D341Med (cell line): ENCODE measurements at places on chromosomes 4 and X.

GRCh38 chrX:119757979-119758730 lies at the start of gene SOWAHD:
TSS of gene SOWAHD (plus strand) at chrX:119758588. CDS start at chrX:119758668, 80 bp downstream.
- peak; percentile 53 for DNase-seq

DNA sequence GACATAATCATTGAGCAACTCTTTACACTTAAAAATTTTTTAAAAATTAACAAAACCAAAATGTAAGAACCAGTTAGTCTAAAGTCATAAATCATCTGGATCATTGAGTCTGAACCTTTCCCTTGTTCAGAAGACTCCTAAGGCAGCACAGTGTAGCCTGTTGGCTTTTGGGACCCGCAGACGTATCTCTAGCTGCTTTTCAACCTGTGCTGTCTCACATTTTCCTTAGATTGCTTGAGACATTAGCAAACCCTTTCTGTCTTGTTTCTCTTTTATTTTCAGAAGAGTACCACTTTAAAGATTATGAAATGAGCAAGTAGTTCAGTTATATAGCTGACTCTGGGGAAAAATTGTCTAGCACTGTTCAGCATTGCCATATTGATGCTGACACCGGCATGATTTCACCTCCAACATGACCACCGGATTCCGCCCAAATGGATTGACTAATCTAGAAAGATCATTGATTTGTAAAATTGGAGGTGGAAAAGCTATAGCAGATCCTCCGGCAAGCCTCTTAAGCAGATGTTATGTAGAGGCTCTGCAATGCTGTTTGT lies 8.9 kb downstream of the TCEANC start:
- DNase-seq = no peak

- peak; percentile 67 for DNase-seq
These were observed 20.3 kb upstream of the SPON2 start for GRCh38 chr4:1192493-1193205.

GRCh38 chrX:114797494-114797893 lies 213.6 kb downstream of the HTR2C start:
- no peak for DNase-seq

GRCh38 chr4:102141842-102142241 lies 203.4 kb downstream of the SLC39A8 start:
- no peak for DNase-seq

DNA sequence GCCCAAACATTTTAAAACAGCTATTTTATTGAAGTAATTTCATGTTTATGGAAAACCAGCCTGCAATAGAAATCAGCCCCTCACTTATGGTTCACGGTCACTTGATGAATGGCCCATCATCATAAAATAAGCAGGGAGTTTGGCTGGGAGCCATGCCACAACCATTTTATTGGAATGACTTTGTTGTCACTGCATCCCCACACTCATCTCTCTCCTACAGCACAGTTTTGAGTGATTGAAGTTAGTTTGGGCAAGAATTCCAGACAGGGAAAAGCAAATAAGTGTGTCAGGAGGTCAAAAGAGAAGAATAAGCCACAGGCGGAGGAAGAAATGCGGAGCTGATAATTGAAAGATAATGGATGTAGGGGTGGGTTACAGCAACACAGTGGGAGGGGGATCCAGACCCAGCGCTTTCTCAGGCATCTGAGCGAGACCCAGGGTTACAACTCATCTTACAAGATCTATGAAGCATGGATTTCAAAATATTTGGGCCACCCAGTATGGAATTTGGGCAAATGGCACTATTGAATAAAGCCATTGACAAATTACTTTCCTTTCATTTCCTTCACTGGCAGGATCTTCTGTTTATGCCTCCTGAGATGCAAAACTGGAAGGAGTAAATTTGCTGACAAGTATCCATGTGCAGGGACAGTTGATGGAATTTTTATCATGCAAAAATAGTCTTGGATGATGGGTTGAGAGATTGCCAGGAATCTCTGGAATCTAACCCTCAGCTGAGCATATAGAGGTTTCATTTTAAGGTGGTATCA lies 100.8 kb downstream of the SHROOM3 start:
- DNase-seq = no peak

DNA sequence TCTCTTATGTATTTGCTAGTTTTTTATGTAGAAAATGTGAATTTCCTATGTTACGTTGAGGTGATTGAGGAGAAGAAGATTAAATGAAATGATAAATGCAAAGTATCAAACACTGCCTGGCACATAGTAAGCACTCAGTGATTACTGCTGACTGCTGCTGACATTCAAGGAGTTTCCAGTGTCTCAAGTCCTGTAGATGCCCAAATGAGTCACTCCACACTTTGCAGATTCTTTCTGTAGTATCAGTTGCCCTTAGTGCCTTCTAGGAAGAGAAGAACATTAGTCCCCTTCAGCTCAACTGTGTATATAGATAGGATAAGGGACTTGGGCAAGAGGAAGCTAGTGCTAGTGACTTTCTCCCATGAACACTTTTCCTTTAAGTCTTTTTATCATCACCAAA lies 240.5 kb upstream of the TEX13A start:
- DNase-seq = no peak

DNA sequence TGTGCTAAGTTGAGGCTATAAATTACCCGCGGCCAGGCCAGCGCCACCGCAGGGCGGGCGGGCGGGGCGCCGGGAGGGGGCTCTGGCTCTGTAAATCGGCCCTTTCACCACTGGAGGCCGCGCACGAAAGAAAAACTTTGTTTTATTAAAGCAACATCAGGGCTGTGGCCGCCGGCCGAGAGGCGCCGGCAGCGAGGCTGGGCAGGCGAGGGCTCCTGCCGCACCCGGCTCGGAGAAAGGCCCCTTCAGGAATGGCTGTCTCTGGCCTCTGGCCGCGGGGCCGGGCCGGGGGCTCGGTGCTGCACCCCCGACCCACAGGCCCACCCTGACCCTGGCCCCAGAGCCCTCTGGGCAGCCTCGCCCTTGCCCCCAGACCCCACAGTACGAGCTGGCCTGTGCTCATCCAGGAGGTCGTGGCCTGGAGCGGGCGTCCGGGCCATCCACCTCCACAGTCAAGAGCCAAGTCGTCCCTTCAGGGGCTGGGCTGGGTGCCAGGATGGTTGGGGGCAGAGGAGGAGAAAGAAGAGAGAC lies 29.5 kb upstream of the FGFR3 start:
- DNase-seq = no peak

GRCh38 chrX:97682991-97683840 lies 799.5 kb downstream of the RPA4 start:
- DNase-seq = no peak

DNA sequence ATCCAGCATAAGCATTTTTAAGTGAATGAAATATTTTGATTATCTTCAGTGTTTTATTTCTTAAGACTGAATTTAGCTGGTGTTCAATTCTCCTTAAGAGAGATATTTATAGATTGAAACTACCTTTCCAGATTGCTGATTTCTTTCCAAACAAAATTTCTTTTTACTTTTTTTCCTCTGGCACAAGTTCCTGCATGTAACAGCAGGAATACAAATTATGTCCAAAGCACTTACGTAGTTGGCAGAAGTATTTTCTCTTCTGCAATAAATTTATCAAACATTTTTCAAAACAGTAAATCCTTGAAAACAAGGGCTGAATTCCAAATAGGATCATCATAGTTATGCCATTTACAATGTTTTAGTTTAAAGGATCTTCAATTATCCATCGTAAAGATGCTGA lies 412.6 kb downstream of the IQCM start:
- no peak for DNase-seq

DNA sequence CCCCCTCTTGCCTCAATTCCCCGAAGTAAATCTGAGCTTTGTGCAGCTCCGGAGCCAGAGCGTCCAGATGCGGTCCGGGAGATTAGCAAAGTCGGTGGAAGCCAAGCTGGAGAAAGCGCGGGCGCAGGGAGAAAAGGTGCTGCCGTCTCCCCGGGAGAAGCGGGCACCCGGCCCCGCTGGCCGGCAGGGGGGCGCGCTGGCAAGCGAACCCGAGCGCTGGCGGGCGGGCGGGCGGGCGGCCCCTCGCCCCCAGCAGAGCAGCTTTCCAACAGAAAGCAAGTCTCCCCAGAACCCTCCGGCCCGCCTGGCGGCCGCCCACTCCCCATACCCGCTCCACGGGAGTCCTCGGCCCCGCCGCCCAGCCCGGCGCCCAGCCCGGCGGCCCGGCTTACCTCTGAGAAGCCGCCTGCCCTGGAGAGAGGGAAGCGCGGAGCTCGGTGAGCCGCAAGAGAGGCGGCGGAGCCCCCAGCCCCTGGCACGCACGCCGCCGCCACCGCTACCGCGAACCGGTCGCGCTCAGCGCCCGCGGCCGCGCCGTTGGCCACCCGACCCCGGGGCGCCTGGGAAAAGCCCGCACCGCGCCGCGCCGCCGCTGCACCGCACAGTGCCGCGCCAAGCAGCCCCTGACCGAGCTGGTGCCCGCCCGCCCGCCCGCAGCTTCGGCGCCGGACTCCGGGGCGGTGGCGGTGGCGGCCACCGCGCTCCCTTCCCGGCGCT lies 529 bp upstream of the CITED1 start:
- peak; percentile 64 for DNase-seq

GRCh38 chr4:150240011-150240410 lies 161.8 kb downstream of the DCLK2 start:
- DNase-seq = no peak

GRCh38 chrX:32687379-32687778 lies 524.0 kb downstream of the DMD start:
- no peak for DNase-seq

GRCh38 chr4:13872155-13872554 lies 244.6 kb upstream of the BOD1L1 start:
- DNase-seq = no peak

- no peak for DNase-seq
These were observed 31.5 kb downstream of the WWC2 start for GRCh38 chr4:183130328-183131155.

- no peak for DNase-seq
These were observed 485.5 kb downstream of the TRAM1L1 start for GRCh38 chr4:116599859-116600258.

- no peak for DNase-seq
These were observed 34.9 kb downstream of the TBC1D14 start for GRCh38 chr4:6944301-6945051.

- no peak for DNase-seq
These were observed 225.0 kb upstream of the PUDP start for GRCh38 chrX:7372825-7373525.

DNA sequence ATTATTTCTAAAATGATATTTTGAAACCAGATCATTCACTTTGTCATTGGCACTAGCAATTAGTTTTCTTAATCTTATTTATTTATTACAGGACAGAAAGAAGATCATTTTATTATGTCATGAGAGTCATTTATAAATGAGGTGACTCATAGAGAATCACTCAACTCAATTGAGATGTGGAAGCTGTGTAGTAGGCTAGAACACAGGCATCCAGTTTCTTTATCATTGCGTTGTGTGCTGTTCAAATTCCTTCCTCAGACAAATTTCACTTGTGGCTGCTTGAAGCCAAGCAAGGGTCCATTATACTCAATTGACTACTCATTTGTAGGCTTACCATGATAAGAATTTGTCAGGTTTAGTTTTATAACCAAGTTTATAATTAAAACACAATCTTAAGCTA lies 87.6 kb downstream of the MRPL1 start:
- no peak for DNase-seq

GRCh38 chr4:107701565-107701964 lies 18.5 kb downstream of the PAPSS1 start:
- DNase-seq = no peak

GRCh38 chr4:100981447-100982204 lies 365.7 kb downstream of the PPP3CA start:
- DNase-seq = no peak

DNA sequence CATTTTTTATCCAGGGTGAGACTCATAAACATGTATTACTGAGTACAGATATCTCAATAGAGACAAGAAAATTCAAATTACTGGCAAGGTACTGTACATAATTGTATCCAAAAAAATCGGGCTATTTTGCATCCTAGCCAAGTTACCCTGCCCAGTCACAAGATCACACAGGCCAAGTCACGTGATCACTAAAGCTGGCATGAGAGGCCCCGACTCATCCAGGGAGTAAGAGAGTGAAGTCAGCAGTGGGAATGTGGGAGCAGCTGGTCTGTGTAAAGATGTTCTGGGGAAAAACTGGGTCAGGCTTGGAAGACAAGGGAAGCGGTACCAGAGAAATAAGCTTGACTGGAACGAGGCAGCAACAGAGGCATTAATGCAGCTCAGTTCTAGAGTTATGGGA lies 119.3 kb upstream of the STS start:
- no peak for DNase-seq

GRCh38 chrX:78029663-78030062 lies 60.2 kb upstream of the PGAM4 start:
- peak; percentile 57 for DNase-seq

- no peak for DNase-seq
These were observed 15.6 kb downstream of the PNMA6F start for GRCh38 chrX:153305972-153306371.

GRCh38 chr4:8694651-8695151 lies 102.1 kb downstream of the CPZ start:
- DNase-seq = no peak

DNA sequence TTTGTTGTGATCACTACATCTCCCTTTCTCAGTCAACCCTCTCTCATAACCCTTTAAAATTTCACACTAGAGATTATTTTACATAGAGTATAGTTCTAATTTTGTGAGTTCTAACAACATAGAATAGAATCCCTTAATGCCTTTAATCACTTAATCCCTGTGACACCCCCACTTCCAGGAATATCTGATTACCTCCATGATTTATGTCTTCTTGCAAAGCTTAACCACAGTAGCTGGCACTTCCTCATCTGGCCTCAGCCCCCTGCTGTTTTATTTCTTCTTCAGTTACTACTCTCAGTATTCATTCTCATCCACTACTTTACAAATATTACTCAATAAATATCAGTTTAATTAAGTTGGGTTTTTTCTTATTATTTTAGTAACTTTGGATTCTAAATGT lies 340.9 kb downstream of the CENPC start:
- peak; percentile 41 for DNase-seq

- no peak for DNase-seq
These were observed 107.8 kb downstream of the STOX2 start for GRCh38 chr4:184012937-184013336.

GRCh38 chr4:133775881-133776280 lies 425.7 kb downstream of the PABPC4L start:
- DNase-seq = no peak

DNA sequence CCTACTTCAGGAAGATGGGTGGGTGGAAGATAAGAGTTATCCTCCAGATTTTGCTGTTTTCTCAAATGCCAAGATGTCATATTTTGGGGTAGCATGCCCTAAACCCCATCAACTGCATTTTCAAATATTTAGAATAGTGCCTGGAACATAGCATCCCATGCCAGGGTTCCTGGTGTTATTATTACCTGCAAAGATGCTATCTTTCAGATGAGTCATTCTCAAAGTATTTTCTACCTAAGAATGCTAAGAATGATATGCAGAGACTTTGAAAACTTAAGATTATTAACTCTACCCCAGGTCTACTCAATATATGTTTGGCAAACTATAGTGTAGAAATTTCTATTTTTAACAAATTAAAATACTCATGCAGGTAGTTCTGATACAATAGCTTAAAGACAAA lies 934.3 kb upstream of the SLIT2 start:
- DNase-seq = no peak

DNA sequence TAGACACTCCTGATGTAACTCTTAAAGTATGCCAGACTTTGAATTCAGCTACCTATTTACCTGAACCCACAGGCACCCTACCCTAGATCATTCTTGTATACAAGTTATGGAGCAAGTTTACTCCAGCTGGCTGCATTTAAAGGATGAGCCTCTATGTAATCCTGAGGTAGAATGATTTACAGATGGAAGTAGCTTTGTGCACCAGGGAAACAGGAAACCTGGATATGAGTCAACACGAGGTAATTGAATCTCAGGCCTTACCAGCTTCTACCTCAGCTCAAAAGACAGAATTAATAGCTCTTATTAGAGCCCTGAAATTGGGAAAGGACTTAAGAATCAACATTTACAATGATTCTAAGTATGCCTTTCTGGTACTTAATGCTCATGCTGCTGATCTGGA lies 119.8 kb downstream of the AGTR2 start:
- DNase-seq = no peak
